ENCODE measurements at places on chromosomes 3 and 15.

- DNase-seq: no peak
These were observed 6.7 kb upstream of the LTF start for GRCh38 chr3:46471371-46471914.

DNA sequence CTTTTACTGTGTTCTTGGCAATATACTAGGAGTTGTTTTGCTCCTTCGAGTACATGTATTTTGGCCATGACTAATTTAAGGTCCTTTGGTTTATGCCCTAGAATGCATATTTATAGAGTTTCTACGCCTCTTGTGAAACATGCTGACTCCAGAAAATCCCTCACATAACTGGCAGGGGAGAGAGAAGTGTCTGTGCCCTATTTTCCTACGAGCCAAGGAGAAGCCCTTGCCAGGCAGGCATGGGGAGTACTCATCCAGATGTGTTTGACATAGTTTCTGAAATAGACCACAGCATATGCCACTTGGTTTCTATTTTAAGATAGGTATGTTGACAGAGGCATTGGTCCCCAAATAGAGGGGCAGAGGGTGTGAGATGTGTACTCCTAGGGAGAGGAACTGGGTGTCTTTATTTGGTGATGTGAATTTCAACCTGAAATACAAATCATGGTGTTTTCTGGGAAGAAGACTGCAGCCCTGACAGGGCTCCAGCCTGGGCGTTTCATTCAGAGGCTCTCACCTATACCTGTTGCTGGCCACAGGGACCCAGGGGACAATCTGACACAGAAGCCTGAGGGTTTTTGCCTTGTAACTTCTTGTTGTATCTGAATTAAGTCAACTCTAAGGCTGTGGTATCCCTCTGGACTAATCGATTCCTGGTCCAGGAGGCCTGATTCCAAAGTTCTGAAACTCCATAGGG, 267.8 kb upstream of the C2CD4B start:
- no peak for DNase-seq

GRCh38 chr15:22936577-22937472, 43.3 kb downstream of the CYFIP1 start:
- no peak for DNase-seq

- DNase-seq: no peak
These were observed 223.2 kb downstream of the MBNL1 start for GRCh38 chr3:152491922-152492321.

DNA sequence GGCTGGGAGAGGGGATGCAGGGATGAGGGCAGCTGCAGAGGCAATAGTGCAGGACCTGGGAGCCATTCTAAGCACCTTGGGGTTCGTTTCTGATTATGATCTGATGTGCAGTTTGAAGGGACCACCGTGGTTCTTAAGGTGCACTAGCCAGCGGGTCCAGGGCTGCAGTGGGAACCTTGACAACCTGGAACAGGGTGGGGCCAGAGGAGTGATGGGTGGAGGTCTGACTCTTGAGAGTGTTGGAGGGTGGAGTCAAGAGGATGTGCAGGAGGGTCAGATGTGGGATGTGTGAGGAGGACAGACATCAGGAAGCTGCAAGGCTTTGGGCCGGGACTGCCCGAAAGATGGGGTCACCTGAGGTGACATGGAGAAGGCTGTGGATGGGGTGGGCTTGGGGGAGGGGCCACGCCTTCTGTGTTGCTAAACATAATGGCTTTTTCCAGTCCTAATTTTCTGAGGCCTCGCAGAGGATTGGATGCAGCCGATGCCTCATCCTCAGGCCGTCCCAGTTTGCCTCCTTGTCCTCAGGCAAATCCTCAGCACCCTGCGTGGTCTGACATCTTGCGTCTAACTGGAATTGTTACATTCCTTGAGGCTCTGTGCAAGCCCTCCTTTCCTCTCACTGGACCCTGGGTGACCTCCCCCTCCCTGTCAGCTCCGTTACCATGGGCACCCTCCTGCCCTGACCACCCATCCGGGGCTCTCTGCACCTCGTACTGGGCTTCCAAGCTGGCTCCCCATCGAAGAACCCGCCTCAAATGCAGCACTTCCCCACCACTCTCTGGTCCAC, 61.4 kb upstream of the TRPM1 start:
- DNase-seq: no peak

DNA sequence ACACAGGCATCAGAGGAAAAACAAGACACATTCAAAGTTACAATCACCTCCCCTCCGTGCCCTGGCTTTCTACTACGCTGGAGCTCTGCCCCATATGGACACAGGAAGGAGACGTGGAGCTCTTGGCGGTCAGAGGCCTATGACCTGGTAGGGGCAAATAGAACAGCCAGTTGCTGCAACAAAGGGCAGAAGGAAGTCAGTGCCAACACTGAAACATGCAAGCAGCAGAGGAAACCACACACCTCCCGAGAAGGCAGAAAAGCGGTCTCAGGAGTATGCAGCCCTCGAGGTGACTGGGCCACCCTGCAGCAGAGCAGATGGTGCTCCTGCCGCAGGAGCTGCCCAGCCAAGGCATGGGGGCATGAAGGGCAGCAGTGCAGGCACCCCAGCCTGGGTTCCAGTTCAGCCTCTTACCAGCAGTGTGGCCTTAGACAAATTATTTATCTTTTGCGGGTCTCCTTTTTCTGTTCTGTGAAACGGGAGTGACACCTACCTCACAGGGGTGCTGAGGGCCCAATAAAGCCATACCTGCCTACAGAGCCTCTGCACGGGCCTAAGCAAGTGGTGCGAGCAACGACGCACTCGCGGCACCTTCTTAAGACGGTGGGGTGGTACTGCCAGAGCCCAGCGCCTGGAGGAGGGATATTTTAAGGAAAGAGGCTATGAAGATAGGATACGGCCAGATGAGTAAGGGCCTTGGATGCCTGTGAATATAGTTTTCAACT, 8.6 kb downstream of the ZXDC start:
- no peak for DNase-seq

GRCh38 chr3:411226-411625, 214.7 kb downstream of the CHL1 start:
- DNase-seq: no peak

DNA sequence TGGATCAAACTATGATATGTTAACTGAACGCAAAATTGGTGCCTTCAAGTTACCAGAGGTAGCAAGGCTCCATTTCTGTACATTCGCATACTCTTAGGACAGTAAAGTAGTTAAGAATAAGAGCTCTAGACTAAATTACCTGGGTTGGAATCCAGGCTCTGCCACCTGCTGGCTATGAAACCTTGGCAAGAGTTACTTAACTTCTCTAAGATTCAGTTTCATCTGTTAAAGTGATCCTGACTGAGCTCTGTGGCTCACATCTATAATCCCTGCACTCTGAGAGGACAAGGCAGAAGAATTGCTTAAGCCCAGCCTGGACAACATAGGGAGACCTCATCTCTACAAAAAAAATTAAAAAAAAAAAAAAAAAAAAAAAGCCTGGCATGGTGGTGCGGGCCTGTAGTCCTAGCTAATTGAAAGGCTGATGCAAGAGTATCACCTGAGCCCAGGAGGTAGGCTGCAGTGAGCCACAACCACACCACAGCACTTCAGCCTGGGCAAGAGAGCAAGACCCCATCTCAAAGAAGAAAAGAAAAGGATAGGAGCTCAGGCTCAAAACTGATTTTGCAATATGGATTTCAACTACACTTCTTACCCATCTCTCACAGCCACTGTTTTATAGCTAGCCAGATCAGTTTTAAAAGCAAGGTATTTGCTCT, 21.3 kb downstream of the GSK3B start:
- no peak for DNase-seq

DNA sequence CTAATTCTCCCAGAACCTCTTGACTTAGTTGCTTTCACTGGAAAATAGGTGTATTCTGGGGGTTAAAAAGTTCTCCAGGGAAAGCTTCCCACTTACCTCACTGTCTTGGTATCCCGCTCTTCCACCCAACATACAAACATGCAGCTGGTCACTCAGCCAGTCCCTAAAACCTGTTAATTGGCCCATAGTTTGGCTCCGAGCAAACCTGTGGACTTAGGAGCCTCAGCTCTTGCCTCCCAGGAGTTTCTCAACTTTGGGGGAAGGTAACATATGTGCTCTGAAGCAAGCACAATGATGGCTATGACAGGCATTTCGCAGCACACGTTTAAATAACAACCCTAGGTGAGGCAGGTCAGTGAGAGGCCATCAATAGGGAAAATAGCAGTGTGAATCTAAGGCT, 25.8 kb upstream of the LRRFIP2 start:
- no peak for DNase-seq

- DNase-seq: no peak
These were observed 94.3 kb upstream of the SGO1 start for GRCh38 chr3:20280257-20280656.

DNA sequence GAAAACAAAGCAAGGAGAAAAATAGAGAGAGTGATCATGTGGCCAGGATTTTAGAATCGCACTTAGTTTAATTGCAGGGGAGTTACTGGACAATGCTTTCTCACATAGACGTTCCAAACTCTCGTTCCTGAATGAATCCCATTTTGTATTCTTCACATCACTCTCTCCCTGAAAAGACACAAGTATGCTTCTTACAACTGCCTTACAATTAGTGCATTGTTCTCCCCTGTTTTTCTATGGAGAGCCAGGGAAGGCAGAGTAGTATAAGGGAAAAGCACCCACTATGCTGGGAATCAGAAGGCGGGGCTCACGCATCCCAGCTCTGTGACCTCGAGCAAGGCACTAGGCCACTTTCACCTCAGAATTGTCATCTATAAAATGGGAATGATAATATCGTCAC, 14.4 kb downstream of the TMOD2 start:
- DNase-seq: no peak

- DNase-seq: no peak
These were observed 182.4 kb downstream of the ANXA2 start for GRCh38 chr15:60215225-60215963.

GRCh38 chr15:51172193-51172592, 77.5 kb upstream of the TNFAIP8L3 start:
- peak; percentile 30 for DNase-seq

DNA sequence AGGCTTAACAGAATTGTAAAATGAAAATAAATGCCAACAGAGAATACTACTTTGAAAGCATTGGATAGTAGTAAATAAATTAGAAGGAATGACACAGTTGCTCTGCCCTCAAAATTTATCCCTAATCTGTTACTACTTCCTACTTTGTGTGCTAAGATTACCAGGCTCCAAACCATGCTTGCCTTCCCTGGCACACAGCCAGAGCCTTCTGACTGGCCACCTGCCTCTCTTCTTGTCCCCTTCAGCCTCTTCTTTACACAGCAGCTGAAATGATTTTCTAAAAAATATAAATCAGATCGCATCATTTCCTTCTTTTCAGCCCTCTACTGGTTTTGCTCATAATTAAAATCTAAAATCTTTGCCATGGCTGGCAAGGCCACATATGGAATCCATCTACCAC, 334.1 kb downstream of the FHIT start:
- no peak for DNase-seq

DNA sequence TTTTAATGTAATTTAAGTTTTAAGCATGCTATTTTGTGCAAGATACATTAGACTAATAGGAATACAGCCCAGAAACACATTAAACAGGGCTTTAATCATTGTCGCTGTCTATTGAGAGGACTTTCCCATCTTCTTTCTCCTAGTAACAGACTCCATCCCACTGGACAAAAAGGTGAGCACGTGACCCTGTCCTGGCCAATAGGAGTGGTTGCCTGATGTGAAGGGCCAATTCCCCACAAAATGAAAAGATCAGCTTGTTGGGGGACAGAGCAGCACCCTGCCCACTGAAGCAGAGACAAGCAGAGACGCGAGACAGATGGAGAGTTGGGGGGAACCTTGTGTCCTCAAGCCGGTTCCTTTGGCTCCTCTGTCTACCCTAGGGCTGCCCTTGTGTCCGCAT, 21.2 kb downstream of the CRYGS start:
- DNase-seq: no peak

GRCh38 chr15:75843678-75844581, 683 bp downstream of the UBE2Q2 start:
- DNase-seq: peak; percentile 63

DNA sequence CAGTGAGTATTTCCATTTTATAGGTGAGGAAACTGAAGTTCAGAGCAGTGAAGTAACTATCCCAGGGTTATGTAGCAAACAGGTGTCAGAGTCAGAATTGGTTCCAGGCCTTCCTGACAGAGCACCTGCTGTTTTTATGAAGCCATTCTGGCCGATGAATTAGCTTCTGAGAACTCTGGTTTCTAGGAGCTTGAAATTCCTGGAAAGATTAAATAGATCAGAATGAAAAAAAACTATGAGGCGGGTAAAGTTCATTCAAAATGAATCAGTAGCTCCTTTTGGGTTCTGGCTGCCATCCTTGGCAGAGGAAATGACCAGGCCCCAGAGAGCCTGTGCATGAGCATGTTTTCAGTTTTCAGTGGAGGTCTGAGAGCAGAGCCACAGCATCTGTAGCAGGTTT, 59.3 kb upstream of the CFAP161 start:
- peak; percentile 51 for DNase-seq

DNA sequence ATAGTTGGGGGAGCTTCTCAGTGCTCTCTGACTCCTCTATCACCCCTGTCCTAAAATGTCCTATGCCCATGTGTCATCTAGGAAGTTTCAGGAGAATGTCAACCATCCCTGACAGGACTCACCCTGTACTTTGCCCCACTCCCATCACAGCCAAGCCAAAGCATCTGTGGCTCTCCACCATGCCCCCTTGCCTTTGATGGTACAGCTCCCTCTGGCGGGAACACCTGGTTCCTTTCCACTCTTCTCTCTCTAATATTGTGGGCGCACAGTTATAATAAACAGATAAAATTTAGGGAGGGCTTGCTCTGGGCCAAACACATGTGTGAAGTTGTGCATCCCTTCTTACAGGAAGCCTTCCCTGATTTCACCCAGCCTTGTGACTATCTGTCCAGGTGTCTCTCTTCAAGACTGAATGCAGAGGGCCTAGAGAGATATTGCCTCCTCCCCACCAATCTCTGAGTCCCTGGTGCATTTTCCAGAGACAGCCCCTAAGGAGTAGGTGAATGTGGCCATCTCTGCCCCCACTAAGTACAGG, 62.8 kb downstream of the ISG20 start:
- DNase-seq: no peak

GRCh38 chr3:94303897-94304296, 241.0 kb downstream of the NSUN3 start:
- DNase-seq: peak; percentile 89

GRCh38 chr3:24541935-24542334, 47.3 kb upstream of the THRB start:
- DNase-seq: no peak

DNA sequence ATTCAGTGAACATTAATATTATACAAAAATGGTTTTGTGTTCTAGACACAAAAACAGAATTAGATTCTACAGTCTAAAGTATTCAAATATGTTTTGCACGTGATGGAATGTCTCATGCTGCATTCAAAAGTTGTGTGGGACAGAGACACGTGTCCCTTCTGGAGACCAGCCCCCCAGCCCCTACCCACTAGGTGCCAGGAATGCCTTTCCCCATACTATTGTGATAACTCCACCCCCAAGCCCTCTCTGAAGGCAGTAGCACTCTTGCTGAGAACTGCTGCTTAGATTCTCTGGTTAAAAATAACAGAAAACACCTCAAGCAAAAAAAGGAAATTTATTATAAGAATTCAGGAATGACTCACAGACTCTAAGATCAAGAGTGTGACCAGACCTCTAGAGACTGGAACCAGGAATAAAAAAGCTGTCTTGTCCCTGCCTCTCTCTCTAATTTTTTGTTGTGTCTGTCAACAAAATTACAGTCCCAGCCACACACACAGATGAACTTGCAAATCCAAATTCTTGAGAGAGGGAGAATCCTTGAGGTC, 57.7 kb downstream of the PXYLP1 start:
- no peak for DNase-seq
